ENCODE measurements at places on chromosomes 2 and 18. TPM values are rescaled to one million over a fixed set of nuclear protein-coding genes. Genes with fewer than 3 reads are reported as not detected.

The ZNF516 gene
- polyA plus RNA-seq, result 11.5 TPM

The ARHGAP15 gene
- polyA plus RNA-seq, result 0.30 TPM

The EVA1A gene
- not detected for polyA plus RNA-seq

The REG3A gene
- polyA plus RNA-seq, result not detected

The GTF2A1L gene
- polyA plus RNA-seq, result 0.51 TPM

The HOXD13 gene
- not detected for polyA plus RNA-seq

The SULT1C4 gene
- polyA plus RNA-seq, result not detected

All from neural cell (in vitro differentiated cells).